Hematopoietic multipotent progenitor cell treated with erythropoietin and hydrocortisone succinate and interleukin-3 and kit ligand, for 4 days (in vitro differentiated cells): ENCODE measurements at places on chromosomes 5 and 9.

DNA sequence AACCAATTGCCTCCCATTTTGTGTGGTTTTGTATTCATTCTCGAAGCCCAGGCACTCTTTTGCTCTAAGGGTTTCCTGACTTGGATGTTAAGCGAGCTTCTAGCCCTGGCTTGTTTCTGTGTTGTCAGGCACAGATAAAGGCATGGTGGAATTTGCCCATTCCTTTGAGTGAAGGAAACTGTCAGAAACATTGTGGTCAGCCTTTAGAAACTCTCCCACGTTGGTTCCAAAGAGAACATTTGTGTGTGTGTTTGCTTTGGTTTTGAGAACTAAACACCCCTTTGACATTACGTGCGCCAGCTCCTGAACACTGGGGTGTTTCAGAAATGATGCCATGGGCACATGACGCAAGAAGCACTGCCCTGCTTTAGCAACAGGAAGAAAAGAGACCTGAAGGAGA is 320.9 kb downstream of the NTRK2 start:
- no peak for DNase-seq

DNA sequence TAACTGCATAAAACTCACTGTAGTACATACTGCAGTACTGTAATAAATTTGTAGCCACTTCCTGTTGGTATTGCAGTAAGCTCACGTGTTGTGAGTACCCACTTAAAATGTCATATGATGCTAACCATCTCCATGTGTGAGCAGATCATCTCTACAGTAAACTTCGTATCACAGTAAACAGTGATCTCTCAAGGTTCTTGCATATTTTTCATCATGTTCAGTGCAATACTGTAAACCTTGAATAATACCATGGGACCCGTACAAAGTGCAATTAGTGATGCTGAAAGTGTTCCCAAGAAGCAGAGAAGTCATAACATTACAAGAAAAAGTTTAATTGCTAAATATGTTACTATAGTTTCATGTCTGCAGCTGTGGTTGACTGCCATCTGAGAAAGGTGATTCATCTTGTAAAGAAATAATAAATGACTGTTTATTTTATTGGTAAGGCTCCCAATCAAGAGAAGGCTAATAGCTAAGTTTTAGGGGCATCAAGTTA is 253.8 kb upstream of the POU5F2 start:
- DNase-seq, result peak; percentile 5

- DNase-seq, result no peak
Measured at GRCh38 chr5:80507663-80508062, 19.8 kb downstream of the FAM151B start.

DNA sequence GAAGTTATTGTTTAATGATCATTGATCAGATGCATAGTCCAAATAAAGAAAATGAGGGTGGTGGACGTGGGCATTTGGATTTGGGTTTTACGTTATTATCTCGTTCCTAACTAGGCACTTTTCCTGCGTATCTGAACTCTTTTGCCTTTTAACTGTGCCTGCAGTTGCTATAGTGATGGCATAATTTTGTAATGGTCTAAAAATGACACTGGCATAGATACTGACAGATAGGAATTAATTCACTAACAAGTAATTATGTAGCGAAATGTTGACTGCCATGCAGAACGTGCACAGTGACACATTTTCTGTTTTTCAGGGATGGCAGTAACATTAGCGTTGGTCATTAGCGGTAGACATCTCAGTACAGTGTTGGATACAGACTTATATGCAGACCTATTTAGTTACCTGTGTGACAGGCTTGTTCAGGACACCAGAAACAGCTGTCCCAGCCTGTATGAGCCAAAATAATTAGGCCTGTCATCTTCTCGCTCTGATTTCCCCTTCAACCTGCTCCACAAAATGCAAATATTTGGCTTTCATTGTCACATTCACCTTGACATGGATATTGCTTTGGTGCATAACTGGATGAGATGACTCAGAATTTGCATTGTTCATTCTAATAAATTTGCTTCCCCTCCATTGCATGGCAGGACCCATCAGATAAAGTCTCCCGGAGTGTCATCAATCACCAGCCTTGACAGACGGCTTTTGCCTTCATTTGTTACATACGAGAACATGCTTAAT is 413.3 kb upstream of the IRX1 start:
- no peak for DNase-seq

DNA sequence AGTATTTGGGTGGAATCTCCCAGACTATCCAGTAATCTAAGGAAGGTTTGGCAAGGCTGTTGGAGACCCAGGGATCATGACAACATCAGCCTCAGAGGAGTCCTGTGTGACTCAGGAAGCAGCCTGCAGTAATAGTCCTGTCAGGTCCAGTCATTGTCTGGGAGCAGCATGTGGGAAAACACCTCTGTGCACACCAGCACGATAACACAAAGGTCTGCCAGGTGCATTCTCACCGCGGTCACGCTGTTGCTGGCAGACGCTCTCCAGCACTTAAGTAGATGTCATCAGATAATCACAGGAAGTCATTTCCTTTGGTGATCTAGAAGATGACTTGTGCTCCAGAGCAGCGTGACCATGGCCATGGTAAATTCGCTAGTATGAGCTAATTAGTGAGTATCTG is 99.2 kb upstream of the IQGAP2 start:
- peak; percentile 52 for DNase-seq

DNA sequence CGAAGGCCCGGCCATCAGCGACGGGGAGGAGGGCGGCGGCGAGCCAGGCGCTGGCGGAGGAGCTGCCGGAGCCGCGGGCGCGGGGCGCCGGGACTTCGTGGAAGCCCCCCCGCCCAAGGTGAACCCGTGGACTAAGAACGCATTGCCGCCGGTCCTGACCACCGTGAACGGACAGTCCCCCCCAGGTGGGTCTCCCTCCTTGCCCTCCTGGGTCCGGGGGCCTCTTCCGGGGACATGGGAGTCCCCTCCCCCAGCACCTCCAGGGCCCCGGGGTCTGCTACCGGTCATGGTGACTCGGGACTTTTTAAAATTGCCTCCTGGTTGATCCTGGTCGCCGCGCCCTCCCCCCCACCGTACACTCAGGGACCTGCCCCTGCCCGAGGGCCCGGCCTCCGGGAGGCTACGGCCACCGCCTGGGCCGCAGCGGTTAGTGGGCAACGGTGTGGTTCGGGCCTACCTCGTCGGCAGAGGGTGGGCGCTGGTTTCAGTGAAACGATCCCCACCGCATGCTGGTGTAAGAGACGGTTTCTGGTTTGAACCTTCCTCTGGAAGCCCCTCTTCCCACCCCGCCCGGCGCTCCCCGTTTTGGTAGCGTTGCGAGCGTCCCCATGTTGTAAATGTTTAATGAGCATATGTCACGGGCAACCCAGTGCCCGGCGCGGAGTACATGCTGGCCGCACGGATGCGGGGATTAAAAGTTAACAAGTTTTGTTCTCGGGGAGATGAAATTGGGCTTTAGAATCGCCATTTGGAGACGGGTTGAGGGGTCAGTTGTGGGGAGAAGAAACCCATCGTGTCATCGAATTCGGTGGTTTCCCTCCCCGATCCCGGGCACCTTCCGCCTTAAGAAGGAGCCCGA is 1.1 kb downstream of the LARP1 start:
- DNase-seq, result peak; percentile 62

DNA sequence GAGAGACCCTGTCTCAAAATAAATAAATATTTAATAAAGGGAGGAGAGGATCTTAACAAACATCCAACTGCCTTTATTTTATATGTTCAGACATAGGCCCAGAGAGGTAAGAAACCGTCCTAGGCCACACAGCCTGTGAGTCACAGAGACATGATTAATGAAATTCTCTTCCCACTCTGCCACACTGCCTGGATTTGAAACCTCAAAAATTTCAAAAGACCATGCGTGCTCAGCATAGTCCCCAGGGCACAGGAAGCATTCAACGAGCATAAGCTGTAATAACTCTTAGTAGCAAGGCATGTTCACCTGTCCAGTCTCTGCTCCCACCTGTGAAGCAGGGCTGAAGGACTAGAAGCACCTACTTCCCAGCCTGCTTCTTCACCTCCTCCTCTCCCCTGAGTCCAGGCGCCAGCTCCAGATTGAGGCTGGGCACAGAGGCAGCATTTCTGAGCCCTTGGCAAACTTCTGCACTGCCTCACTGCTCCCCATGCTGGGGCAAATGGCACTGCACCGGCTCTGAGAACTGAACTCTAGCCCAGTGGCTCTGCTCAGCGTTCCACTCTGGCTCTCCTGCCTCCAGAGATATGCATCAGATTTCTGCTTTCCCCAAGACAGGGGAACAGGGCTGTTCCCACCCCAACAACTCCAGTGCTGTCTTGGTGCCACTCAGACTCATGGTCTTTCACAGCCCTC is 1.1 kb downstream of the FAT2 start:
- DNase-seq, result no peak

- DNase-seq, result no peak
Measured at GRCh38 chr5:135437796-135438560, 9.2 kb downstream of the DCANP1 start.

DNA sequence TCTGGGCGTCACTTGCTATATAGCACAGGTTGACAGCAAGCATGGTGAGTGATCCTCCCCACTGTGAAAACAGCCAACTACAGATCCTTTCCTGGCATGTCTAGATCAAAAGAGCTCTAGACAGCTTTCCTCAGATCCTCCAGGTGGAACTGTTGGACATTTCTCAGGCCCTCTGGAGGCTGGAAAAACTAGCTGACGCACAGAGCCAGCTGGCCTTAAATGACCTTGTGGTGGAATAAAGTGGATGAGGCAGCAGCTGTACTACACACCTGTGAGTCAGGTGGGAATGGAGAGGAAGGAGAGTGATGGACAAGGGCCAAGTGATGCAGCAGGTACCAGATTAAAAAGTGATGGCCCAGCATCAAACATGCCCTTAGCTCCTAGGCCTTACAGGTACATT is 172.7 kb downstream of the TRIM32 start:
- no peak for DNase-seq

- DNase-seq, result no peak
Measured at GRCh38 chr9:93826905-93827544, 128.1 kb downstream of the BARX1 start.

GRCh38 chr5:97548739-97549080 is 365.7 kb upstream of the RIOK2 start:
- DNase-seq, result no peak

- no peak for DNase-seq
Measured at GRCh38 chr5:31587546-31587945, 51.4 kb upstream of the PDZD2 start.

- no peak for DNase-seq
Measured at GRCh38 chr5:107474361-107474715, 196.4 kb downstream of the EFNA5 start.

GRCh38 chr5:59725392-59725767 is 168.1 kb downstream of the PDE4D start:
- DNase-seq, result no peak

GRCh38 chr5:113824307-113824706 is 310.8 kb downstream of the YTHDC2 start:
- no peak for DNase-seq

GRCh38 chr5:34669931-34670516 is 13.9 kb downstream of the RAI14 start:
- DNase-seq, result no peak

GRCh38 chr9:107883496-107884124 is 394.0 kb upstream of the KLF4 start:
- DNase-seq, result no peak

DNA sequence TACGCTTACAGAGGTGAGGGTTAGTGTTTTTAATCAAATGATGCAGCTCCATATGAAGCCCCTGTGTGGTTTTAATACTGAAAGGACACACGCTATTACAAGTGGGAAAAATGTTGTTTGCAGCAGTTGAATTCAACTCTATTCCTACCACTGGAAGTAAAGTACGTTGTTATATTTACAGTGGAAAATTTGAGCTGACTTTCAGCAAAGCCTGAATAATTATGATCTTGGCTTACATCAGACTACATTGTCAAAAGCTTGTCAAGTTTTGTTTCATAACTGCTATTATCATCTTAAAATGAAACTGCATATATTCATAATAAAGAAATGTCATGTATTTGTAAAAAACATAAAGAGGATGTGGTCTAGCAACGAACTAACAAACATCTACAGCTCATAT is 818.5 kb downstream of the SEMA5A start:
- no peak for DNase-seq

DNA sequence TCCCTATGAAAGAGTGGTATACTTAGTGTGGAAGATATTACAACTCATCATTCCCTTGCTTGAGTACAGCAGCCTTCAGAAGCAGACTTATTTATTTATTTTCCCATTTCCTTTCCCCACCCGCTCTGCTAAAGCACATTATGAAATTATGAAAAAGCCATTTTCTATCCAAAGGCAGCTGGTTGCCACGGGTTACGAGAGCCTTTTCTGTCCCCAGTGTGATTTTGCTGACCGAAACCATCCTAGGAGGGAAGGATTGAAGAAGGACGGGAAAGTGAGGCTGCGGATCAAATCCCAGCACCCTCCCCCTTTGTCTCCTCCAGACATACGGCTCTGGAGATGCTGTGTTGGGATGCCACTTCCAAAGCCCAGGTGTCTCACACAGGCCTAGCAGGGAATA is 246.9 kb downstream of the TLR4 start:
- DNase-seq, result no peak

- peak; percentile 80 for DNase-seq
Measured at GRCh38 chr9:89372230-89372816, 54.0 kb downstream of the SECISBP2 start.

- DNase-seq, result no peak
Measured at GRCh38 chr5:2761921-2762488, 10.5 kb upstream of the IRX2 start.

GRCh38 chr5:27403243-27403882 is 365.0 kb upstream of the CDH9 start:
- DNase-seq, result no peak

GRCh38 chr9:99588747-99589146 is 232.9 kb upstream of the NR4A3 start:
- DNase-seq, result no peak

GRCh38 chr5:150625831-150626746 is 14.4 kb upstream of the SYNPO start:
- DNase-seq, result no peak

- no peak for DNase-seq
Measured at GRCh38 chr5:130923543-130924124, 241.4 kb downstream of the HINT1 start.

DNA sequence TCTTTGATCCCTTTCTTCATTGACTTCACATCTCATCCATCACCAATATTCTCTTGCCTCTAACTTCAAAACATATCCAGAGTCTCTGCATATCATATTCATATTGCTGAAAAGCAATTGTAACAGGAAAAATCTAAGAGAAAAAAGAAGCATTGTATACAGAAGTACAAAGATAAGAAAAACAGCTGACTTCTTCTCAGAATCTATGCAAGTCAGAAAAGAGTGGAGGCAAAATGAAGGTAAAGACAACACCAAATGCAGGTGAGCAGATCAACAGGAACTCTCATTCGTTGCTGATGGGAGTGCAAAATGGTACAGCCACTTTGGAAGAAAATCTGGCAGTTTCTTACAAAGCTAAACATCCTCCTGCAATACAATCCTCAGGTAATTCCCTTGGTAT is 155.6 kb downstream of the PHF2 start:
- DNase-seq, result no peak

DNA sequence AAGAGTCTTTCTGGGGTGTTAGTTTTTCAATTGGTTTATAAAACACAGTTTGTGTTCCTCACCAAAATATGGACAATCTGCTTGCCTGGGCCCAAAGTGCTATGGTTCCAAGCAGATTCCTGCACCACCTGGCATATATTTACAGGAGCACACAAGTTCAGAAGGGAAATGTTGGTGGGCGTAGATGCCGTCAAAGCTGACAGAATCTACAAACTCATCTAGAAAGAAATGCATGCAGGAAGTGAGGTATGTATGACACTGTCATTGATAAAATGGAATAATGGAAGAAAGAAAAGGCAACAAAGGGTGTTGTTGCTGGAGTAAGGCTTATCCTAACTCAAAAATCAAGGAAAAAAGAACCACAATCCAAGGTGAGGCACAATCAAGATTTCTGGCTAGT is 225.8 kb downstream of the MLLT3 start:
- DNase-seq, result no peak
